ENCODE measurements at places on chromosomes 3 and 15.

DNA sequence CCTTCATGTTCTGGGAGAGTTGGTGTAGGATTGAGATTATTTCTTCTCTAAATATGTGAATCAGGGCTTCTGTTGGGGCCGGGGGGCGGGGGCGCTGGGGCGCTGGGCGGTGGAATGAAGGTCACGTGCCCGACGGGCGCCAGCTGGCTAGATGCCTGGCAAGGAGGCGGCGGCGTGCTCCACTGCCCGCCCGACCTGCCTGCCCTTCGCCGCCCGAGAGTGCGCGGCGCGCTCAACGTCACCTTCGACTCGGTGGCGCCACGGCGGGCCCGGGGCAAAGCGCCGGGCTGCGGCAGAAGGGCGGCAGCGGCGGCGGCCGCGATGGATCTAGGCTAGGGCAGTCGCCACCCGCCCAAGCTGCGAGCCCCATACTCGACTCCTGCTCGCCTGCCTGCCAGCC, 47.0 kb upstream of the LHFPL4 start:
- peak; percentile 36 for DNase-seq

- DNase-seq: no peak
Measured at GRCh38 chr3:47378869-47379268, 2.0 kb upstream of the PTPN23 start.

DNA sequence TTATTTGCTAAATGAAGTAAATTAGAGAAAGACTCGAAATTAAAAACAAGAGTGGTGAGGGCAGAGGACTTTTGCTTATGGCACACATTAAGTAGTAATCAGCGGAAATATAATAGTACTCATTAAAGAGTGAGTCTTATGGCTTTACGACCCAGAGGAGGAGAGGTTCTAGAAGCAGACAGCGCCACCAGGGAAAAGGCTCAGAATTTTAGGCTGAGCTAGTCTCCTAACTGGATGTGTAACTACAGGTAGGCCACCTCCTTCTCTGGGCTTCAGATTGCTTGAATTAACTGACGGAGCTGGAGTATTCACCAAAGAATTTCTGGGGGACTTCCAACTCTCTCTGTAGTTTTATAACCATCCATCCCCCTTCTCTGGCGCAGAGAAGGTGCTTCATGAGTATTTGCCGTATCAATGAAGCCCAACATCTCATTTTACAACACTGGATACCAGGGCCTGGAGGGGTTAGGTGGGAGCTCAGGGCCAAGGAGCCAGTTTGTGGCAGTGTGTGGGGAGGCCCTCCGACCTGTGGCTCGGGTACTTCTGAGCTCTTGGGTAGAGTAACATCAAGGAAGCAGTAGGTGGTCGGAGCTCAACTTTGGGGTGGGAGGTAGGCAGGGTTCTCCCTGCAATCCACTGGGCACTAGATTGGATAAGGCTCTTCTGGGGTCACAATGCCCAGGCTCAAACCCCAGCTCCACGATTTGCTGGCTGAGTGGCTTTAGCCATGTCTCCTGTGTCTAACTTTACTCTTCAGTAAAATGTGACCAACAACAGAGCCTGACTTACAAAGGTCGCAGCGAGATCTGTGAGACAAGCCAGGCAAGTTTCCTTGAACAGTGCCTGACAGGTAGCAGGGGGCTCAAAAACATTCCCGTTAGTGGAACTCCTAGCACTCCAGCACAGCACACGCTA, 1.1 kb downstream of the CHCHD4 start:
- DNase-seq: no peak

DNA sequence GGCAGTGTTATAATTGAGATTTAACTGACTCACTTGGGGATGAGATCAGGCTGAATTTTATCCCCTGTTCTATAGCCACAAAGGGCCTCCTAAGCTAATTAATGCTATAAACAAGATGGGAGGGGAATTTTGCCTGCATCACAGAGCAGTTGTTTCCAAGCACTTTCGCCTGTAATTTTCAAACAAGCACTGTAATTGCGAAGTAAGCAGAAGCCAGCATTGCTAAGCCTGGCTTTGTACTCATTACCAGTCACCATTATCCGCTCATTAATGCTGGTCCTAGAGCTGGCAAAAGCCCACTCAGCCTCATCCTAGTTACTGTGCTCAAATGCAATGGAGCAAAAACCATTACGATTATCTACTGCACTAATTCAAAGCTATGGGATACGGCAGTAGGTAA, 356.6 kb upstream of the UBE2E2 start:
- no peak for DNase-seq

DNA sequence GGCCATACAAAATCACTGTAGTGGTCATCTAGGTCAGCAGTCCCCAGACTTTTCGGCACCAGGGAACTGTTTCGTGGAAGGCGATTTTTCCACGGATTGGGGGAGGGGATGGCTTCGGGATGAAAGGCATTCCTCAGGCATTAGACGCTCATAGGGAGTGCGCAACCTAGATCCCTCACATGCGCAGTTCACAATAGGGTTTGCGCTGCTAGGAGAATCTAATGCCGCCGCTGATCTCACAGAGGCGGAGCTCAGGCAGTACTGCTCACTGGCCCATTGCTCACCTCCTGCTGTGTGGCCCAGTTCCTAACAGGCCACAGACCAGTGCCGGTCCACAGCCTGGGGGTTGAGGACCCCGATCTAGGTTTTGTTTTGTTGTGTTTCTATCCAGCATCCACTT, 200.1 kb downstream of the SLC9A9 start:
- DNase-seq: no peak

- DNase-seq: peak; percentile 42
Measured at GRCh38 chr3:49020330-49021212, 1.4 kb upstream of the NDUFAF3 start.

- DNase-seq: no peak
Measured at GRCh38 chr3:26624209-26624765, 1.7 kb downstream of the LRRC3B start.

DNA sequence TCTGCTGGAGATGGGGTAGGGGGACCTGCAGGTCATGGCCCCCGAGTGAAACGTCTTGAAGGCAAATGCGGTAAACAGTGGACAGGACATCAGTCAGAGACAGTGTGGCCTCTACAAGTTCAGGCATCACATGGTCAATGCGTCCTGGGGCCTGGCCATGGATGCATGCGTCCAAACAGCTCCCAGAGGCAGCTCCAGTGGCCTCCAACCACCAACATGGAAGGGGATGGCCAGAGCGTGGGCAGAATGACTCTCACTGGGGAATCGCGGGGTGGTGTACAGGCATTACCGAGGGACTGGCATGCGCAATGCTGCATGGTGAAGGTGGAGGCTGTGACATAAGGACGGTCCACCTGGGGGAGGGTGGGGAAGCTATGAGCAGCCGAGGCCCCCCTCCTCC, 35.6 kb upstream of the IQSEC1 start:
- DNase-seq: no peak

DNA sequence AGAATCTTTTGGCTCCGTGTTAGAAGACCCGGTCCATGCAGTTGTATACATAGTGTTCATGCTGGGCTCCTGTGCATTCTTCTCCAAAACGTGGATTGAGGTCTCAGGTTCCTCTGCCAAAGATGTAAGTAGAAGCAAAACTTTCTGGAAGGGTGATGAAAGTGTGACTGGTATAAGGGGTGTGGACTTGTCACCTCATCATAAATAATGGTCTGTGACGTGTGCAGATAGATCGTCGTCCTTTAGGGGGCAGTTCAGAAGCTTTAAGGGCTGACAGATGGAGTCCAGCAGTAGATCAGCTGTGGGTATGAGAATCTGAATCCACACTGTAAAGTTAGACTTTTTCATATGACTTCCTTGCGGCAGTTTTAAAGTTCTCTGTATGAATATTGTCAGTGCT, 15.3 kb downstream of the SEC61A1 start:
- no peak for DNase-seq

DNA sequence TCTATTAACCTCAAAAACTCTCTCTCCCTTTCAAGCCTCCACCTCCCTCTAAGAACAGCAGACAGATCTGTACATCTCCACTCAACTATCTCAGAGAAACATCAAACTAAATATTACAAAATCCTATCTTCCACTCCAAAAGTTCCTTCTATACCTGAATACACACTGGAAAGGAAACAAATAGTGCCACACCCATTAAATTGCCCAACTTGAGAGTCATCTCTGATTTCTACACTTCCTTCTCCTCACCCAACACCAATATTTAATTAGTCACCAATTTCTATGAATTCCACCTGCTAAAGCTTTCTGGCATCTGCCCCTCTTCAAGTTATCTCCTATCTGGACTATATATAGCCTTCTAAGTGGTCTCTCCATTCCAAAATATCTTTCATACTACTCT, 65.8 kb downstream of the PEAK1 start:
- DNase-seq: no peak

DNA sequence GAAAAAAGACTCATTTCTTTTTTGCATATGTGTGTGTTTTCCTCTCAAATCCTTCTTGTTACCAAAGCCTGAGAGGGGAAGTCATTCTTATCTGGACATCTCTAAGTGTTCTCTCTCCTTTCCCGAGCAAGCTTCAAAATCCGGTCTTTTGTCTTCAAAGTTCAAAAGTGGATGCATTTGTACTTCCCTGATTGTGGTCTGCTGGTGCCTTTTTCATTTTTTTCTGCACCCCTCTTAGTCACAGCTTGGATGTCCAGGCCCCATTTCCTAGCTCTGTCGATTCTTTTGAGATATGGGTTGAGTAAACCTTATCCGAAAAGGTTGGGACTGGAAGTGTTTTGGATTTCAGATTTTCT, 34.8 kb downstream of the EHD4 start:
- no peak for DNase-seq

DNA sequence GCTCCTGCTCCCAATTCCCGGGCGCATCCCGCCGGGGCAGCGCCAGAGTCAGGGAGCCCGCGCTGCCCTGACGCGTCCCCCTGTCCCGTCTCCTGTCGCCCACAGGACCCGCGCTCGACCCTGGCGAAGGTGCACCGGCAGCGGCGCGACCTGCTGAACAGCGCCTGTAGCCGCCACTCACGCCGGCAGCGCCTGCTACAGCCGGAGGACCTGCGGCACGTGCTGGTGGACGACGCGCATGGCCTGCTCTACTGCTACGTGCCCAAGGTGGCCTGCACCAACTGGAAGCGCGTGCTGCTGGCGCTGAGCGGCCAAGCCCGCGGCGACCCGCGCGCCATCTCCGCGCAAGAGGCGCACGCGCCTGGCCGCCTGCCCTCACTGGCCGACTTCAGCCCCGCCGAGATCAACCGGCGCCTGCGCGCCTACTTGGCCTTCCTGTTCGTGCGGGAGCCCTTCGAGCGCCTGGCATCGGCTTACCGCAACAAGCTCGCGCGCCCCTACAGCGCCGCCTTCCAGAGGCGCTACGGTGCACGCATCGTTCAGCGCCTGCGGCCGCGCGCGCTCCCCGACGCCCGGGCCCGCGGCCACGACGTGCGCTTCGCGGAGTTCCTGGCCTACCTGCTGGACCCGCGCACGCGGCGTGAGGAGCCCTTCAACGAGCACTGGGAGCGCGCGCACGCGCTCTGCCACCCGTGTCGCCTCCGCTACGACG, 16.9 kb downstream of the C3orf22 start:
- no peak for DNase-seq

DNA sequence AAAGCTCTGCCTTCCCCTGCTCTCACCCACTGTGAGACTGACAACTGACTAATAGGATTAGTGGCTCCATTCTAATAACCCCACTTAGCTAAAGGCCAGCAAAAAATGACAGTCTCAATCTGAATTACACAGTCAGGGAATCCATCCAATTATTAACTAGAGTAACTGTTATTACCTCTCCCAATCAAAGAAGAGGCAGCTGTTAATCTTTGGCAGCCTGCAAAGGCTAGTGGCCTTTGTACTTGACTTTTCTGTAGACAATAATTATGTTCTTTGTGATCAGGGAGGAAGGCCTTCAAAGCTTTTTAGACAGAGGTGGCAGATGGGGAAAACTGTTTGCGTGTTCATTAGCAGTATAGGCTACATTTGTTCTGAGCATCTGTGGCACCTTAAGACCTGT, 177.7 kb downstream of the ISL2 start:
- DNase-seq: no peak

GRCh38 chr15:52008698-52009434, 10.2 kb upstream of the MAPK6 start:
- peak; percentile 42 for DNase-seq

- DNase-seq: no peak
Measured at GRCh38 chr15:33729653-33730052, 238.6 kb upstream of the CHRM5 start.

GRCh38 chr15:33448151-33448550, 137.4 kb downstream of the RYR3 start:
- DNase-seq: no peak

DNA sequence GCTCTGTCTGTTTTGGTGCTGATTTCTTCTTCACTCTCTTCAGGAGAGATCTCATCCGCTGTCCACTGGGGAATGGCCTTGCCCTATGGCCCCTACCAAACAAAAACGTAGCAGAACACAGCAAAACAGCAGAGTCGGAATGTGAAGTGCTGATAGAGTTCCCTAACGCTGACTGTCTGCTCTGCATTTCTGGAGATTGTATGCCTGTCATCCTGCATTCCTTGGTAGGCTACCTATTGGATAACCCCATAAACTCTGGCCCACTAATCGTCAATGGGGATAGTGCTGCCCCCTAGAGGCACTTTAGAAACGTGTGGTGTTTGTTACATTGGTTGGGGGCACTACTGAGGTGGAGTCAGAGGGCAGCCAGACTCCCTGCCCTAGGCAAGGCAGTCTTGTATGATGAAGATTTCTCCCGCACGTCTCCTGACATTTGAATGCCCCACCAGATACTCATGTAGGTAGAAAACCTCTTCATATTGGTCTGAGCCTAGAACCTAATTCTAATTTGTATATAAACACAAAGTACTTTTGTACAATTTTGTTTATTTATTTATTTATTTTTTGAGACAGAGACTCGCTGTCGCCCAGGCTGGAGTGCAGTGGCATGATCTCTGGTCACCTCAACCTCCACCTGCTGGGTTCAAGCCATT, 15.6 kb upstream of the MAGEF1 start:
- peak; percentile 79 for DNase-seq

GRCh38 chr15:39429898-39430357, 151.0 kb upstream of the THBS1 start:
- DNase-seq: no peak

- no peak for DNase-seq
Measured at GRCh38 chr3:98645039-98645438, 51.6 kb upstream of the CPOX start.

DNA sequence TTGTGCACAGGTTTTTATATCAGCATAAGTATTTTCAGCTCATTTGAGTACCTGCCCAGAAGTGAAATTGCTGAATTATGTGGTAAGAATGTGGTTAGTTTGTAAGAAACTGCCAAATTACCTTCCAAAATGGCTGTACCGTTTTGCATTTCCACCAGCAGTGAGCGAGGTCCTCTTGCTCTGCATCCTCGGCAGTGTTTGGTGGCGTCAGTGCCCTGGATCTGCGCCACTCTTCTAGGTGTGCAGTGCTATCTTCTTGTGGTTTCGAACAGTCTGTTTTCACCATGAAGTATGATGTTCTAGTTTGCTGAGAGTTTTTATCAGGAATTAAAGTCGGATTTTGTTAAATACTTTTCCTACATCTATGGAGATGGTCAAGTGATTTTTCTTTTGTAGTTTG, 24.8 kb upstream of the PCSK6 start:
- DNase-seq: no peak

DNA sequence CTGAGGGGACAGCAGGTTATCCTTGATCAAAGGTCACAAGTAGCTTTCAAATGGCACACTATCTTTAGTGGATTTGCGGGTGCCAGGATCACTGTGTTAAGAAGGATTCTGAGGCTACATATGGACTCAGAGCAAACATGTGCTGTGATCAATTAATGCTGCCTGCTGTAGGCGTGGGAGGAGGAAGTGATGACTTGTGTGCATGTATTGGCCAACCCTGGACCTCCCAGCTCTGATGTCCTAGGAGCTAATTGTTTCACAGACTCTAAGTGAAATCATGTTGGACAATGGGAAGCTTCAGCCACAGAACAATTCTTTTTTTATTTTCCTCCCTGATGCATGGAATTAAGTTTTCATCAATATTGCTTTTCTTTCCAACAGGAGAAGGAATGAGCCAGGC, 24.4 kb downstream of the FAH start:
- DNase-seq: no peak
